ENCODE measurements at places on chromosomes 7 and 10. TPM values are rescaled to one million over a fixed set of nuclear protein-coding genes. Genes with fewer than 3 reads are reported as not detected.

- no peak overlapping the region for H3K27ac ChIP-seq
- no peak overlapping the region for H3K4me3 ChIP-seq
- no peaks in the 10 kb centered on the region for H3K36me3 ChIP-seq
- no peak for DNase-seq
- no peaks in the 10 kb centered on the region for H3K27me3 ChIP-seq
Measured at GRCh38 chr7:156383526-156383925, 257.0 kb upstream of the RNF32 start.

GRCh38 chr10:76070916-76071315 is 639.5 kb downstream of the LRMDA start:
- H3K27me3 ChIP-seq: no peaks in the 10 kb centered on the region
- DNase-seq: no peak
- H3K27ac ChIP-seq: no peak overlapping the region
- no peak overlapping the region for H3K4me3 ChIP-seq
- H3K4me1 ChIP-seq: peaks cover 8% of the 10 kb centered on the region

- H3K4me3 ChIP-seq: no peak overlapping the region
- no peaks in the 10 kb centered on the region for H3K36me3 ChIP-seq
- H3K27me3 ChIP-seq: no peaks in the 10 kb centered on the region
- no peak for DNase-seq
- H3K4me1 ChIP-seq: peaks cover 5% of the 10 kb centered on the region
- H3K27ac ChIP-seq: no peak overlapping the region
Measured at GRCh38 chr7:17488829-17489228, 190.4 kb downstream of the AHR start.

- no peaks in the 10 kb centered on the region for H3K4me1 ChIP-seq
- DNase-seq: no peak
- no peaks in the 10 kb centered on the region for H3K36me3 ChIP-seq
- no peak overlapping the region for H3K4me3 ChIP-seq
Measured at GRCh38 chr10:27439101-27439500, 65.0 kb upstream of the RAB18 start.

GRCh38 chr7:158022601-158023000 is 565.0 kb downstream of the PTPRN2 start:
- H3K4me1 ChIP-seq: no peaks in the 10 kb centered on the region
- H3K27me3 ChIP-seq: no peaks in the 10 kb centered on the region

- H3K27ac ChIP-seq: no peak overlapping the region
- no peaks in the 10 kb centered on the region for H3K36me3 ChIP-seq
- no peak overlapping the region for H3K4me3 ChIP-seq
Measured at GRCh38 chr7:70415179-70415972, 716.6 kb upstream of the GALNT17 start.

INHBA gene
- 30.8 TPM for total RNA-seq

NFE2L3 gene
- 1.8 TPM for total RNA-seq
